ENCODE measurements at places on chromosomes 6 and 20. TPM values are rescaled to one million over a fixed set of nuclear protein-coding genes. Genes with fewer than 3 reads are reported as not detected.

The PDYN gene
- not detected for total RNA-seq

The GLP1R gene
- total RNA-seq, result 0.52 TPM

The GABRR2 gene
- 0.32 TPM for total RNA-seq

GRCh38 chr6:52551483-52552277 lies 25.2 kb downstream of the TRAM2 start:
- no peaks in the 10 kb centered on the region for H3K36me3 ChIP-seq
- DNase-seq, result peak; percentile 60
- no peak overlapping the region for H3K4me3 ChIP-seq
- H3K27me3 ChIP-seq, result no peaks in the 10 kb centered on the region
- H3K4me1 ChIP-seq, result peaks cover 47% of the 10 kb centered on the region

DNA sequence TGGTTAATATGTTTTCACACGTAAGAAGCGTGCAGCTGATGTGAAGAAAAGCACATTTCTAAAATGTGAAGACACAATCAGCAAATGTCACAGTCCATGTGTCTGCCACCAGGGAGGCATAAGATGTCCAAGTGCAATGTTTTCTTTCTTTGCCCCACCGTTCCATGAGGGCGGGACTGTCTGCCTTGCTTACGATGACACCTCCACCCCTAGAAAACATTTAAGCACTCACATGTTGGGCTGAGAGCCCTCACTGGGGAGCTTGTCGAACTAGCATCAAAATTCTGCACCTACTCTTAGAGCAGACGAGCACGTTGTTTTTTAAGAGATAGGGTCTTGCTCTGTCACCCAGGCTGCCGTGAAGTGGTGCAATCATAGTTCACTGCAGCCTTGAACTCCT lies 57.6 kb downstream of the PSMG4 start:
- H3K4me3 ChIP-seq, result no peak overlapping the region
- H3K27ac ChIP-seq, result no peak overlapping the region
- no peaks in the 10 kb centered on the region for H3K27me3 ChIP-seq
- DNase-seq, result no peak

- DNase-seq, result no peak
- H3K4me3 ChIP-seq, result no peak overlapping the region
- no peak overlapping the region for H3K27ac ChIP-seq
- peaks cover 17% of the 10 kb centered on the region for H3K4me1 ChIP-seq
Measured at GRCh38 chr6:84521511-84521910, 242.9 kb downstream of the TBX18 start.

DNA sequence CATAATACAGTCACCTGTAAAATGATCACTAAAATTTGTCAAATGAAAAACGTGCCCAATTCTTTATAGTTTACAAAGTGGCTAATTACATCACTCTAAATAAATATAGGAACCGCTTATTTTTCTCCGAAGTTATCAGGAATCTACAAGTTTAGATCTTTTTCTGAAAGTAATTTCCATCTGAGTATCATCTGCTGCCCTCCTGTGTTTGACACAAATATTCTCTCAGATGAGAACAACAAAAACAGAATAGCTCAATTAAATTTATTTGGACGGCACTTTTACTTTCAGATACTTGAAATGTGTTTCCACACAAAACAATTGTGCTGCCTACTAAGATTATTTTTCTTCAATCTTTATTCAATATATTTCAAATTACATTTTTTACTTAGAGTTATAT lies 5.0 kb downstream of the SF3B5 start:
- H3K4me1 ChIP-seq, result peaks cover 5% of the 10 kb centered on the region
- no peak overlapping the region for H3K4me3 ChIP-seq
- no peak for DNase-seq
- no peaks in the 10 kb centered on the region for H3K27me3 ChIP-seq
- no peak overlapping the region for H3K27ac ChIP-seq

GRCh38 chr6:30960907-30961673 lies 20.3 kb downstream of the MUCL3 start:
- no peak for DNase-seq
- H3K4me3 ChIP-seq, result no peak overlapping the region
- no peaks in the 10 kb centered on the region for H3K4me1 ChIP-seq
- no peaks in the 10 kb centered on the region for H3K36me3 ChIP-seq

- H3K36me3 ChIP-seq, result no peaks in the 10 kb centered on the region
- DNase-seq, result no peak
- no peaks in the 10 kb centered on the region for H3K27me3 ChIP-seq
- H3K4me3 ChIP-seq, result no peak overlapping the region
- no peak overlapping the region for H3K27ac ChIP-seq
- no peaks in the 10 kb centered on the region for H3K4me1 ChIP-seq
Measured at GRCh38 chr6:147037881-147038280, 166.3 kb upstream of the STXBP5 start.

- H3K27me3 ChIP-seq, result no peaks in the 10 kb centered on the region
- no peak overlapping the region for H3K4me3 ChIP-seq
- no peak for DNase-seq
- no peak overlapping the region for H3K27ac ChIP-seq
- H3K36me3 ChIP-seq, result no peaks in the 10 kb centered on the region
Measured at GRCh38 chr6:137957471-137957870, 90.4 kb downstream of the TNFAIP3 start.

DNA sequence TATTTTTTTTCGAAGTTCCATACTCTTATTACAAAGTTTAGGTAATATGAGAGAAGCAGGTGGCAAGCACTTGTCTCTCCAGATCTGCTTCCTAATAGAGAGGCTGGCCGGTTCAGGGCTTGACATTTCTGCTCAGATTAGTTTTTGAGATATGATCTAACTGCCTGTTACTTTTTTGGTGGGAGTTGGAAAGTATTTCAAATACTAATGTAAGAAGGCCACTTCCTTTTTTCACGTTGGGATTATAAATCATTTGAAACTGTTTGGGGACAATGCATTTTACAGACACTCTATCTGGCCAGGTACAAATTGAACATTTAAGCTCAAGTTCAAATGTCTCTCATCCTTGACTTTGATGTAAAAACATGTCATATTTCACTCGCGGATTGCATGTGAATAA lies 222.1 kb upstream of the SULF2 start:
- DNase-seq, result no peak
- no peaks in the 10 kb centered on the region for H3K4me1 ChIP-seq
- no peak overlapping the region for H3K4me3 ChIP-seq
- no peaks in the 10 kb centered on the region for H3K27me3 ChIP-seq

DNA sequence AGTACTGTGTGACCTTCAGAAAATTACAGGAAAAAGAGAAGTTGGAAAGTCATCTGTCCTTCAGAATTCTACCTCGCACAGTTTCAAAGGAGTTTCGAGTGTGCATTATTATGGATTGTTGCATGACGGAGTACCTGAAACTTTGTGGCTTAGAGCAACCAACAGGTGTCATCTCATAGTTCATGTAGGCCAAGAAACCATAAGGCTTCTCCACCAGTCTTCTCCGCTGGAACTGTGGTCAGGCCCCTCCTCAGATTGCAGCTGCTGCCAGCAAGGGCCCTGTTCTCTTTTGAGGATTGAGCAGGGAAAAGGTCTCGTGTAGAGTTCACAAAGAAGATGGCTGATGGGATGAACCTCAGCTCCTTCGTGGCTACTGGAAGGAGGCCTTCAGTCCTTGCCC lies 151.2 kb upstream of the THBS2 start:
- no peak overlapping the region for H3K27ac ChIP-seq
- no peaks in the 10 kb centered on the region for H3K27me3 ChIP-seq
- no peaks in the 10 kb centered on the region for H3K36me3 ChIP-seq
- no peaks in the 10 kb centered on the region for H3K4me1 ChIP-seq
- H3K4me3 ChIP-seq, result no peak overlapping the region

GRCh38 chr6:165634101-165634880 lies 28.8 kb downstream of the PDE10A start:
- H3K4me3 ChIP-seq, result no peak overlapping the region
- H3K36me3 ChIP-seq, result no peaks in the 10 kb centered on the region
- DNase-seq, result no peak
- no peak overlapping the region for H3K27ac ChIP-seq

DNA sequence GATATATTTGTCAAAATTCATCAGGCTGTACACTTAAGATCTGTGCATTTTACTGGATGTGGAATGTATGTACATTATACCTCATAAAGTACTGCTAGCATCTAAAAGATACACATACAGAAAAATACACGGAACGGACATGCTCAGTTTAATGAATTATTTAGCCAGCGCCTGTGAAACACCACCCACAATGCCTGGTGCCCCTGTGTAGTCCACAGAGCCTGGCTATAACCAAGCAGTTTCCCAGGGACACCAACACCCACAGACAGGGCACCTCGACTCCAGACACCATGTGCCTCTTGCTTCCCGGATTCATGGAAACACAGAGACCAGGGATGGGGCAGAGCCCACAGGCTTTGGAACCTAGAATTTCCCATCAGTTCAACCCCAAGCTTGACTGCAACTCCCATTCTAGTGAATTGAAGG lies 17.4 kb upstream of the ARMC12 start:
- H3K36me3 ChIP-seq, result no peaks in the 10 kb centered on the region
- H3K27me3 ChIP-seq, result no peaks in the 10 kb centered on the region
- peak overlapping the region; percentile 91 for H3K27ac ChIP-seq
- peaks cover 51% of the 10 kb centered on the region for H3K4me1 ChIP-seq
- DNase-seq, result no peak

DNA sequence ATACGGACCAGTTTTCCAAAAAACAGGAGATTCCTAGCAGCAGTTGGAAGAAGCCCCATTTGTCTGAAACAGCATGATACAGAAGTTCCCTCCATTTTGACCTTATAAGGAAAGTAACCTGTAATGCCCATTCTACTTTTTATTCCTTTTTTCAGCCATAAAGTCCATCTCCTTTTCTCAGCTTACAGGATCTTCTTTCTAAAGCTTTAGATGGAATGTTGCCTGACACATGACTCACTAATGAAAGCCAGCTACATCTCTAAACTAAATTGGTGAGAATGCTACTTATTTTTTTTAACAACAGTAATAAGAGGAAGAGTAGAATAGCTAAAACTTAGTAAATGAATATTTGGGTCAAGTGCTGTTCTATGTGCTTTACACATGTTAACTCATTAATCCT lies 234.1 kb downstream of the CDH26 start:
- no peaks in the 10 kb centered on the region for H3K27me3 ChIP-seq
- no peaks in the 10 kb centered on the region for H3K36me3 ChIP-seq
- no peak for DNase-seq
- H3K4me1 ChIP-seq, result no peaks in the 10 kb centered on the region
- H3K4me3 ChIP-seq, result no peak overlapping the region
- H3K27ac ChIP-seq, result no peak overlapping the region

DNA sequence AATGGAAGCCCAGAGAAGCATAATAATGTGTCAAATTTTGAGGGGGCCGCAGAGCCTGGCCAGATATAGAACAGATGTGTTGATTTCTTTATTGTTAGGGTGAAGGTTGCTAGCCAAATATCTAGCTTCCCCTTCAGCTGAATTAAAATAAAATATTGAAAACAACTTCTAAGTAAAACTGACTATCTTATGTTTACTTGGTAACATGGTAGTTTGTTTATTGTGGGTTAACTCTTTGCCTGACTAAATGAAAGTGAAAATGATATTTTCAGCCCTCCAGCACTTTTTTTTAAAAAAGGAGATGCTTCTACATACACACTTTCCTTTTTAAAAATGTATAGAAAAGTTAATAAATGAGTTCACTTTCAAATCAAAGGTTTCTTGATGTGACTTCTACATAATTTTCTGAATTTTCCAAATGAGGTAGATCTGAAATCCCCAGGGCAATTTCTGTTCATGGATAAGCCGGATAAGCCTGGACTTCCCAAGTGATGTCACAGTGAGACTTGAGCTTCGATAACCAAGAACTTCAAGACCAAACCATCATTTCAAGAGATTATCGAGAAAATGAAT lies 172.1 kb upstream of the OLIG3 start:
- no peaks in the 10 kb centered on the region for H3K4me1 ChIP-seq
- no peaks in the 10 kb centered on the region for H3K27me3 ChIP-seq
- DNase-seq, result no peak
- H3K4me3 ChIP-seq, result no peak overlapping the region
- no peak overlapping the region for H3K27ac ChIP-seq
- H3K36me3 ChIP-seq, result no peaks in the 10 kb centered on the region

GRCh38 chr20:53570446-53571276 lies 23.0 kb downstream of the ZNF217 start:
- H3K27ac ChIP-seq, result no peak overlapping the region
- no peaks in the 10 kb centered on the region for H3K27me3 ChIP-seq
- H3K36me3 ChIP-seq, result no peaks in the 10 kb centered on the region
- no peaks in the 10 kb centered on the region for H3K4me1 ChIP-seq
- H3K4me3 ChIP-seq, result no peak overlapping the region

- no peak overlapping the region for H3K27ac ChIP-seq
- H3K4me1 ChIP-seq, result no peaks in the 10 kb centered on the region
- H3K36me3 ChIP-seq, result no peaks in the 10 kb centered on the region
- no peaks in the 10 kb centered on the region for H3K27me3 ChIP-seq
- no peak overlapping the region for H3K4me3 ChIP-seq
Measured at GRCh38 chr6:88952065-88952704, 11.2 kb downstream of the RNGTT start.

DNA sequence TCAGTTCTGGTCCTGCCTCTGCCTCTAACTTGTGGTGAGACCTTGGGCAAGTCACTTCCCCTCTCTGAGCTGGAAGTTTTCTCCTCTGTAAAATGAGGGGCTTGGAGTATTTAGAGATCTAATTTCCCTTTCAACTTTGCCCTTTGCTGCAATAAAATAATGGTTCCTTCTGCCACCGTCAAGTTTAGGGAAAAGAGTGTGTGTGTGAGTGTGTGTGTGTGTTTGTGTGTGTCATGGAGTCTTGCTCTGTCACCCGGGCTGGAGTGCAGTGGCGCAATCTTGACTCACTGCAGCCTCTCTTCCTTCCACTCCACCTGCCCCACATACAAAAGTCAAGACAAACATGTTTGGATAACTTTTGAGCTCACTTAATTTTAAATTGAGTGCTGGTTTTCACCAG lies 39.2 kb upstream of the PIM1 start:
- peaks cover 73% of the 10 kb centered on the region for H3K4me1 ChIP-seq
- peak overlapping the region; percentile 88 for H3K27ac ChIP-seq
- H3K27me3 ChIP-seq, result no peaks in the 10 kb centered on the region
- H3K4me3 ChIP-seq, result no peak overlapping the region
- DNase-seq, result peak; percentile 41

GRCh38 chr6:143337201-143337949 lies 113.1 kb downstream of the ADAT2 start:
- no peak overlapping the region for H3K4me3 ChIP-seq
- H3K27ac ChIP-seq, result no peak overlapping the region
- no peaks in the 10 kb centered on the region for H3K4me1 ChIP-seq
- DNase-seq, result peak; percentile 38
- no peaks in the 10 kb centered on the region for H3K27me3 ChIP-seq
